ENCODE measurements at places on chromosomes 3 and 15.

DNA sequence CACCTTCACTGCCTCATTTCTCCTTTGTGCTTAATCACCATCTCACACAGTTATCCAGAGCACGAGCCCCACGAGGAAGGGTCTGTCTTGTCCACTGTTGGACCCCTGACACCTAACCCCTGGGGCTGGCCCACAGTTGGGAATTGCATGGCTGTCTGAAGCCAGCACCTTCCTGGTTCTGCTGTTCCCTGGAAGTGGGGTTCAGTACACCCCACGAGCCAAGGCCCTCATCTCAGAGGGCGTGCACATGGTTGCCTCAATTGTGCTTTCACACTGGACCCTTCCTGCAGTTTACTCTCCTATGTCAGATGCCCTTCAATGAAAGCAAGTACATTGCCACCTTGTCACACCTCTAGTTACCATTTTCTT lies 30.7 kb downstream of the BTD start:
- DNase-seq, result no peak

DNA sequence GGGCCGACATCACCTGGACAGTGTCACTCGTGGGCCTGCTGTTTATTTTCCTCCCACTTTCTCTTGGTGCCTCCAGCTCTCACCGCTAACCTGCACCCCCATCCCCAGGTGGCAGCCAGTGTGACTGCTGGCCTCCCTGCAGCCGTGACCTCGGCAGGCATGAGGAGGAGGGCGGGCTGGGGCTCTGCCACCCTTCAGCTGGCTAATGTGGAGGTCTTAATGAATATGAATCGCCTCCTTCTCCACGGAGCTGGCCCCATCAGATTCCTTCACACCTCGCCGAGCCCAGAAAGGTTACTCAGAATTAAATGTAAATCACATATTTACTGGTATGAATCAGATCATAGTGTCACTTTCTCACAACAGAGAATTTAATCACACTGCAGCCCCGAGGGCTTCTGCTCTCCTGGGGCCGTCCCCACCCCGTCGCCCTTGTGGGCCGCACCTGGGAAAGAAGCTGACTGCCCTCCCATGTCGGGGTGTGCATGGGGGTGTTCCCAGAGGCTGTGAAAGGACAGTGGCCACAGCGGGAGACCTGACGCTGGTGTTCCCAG lies 171.1 kb upstream of the TLE3 start:
- DNase-seq, result no peak

DNA sequence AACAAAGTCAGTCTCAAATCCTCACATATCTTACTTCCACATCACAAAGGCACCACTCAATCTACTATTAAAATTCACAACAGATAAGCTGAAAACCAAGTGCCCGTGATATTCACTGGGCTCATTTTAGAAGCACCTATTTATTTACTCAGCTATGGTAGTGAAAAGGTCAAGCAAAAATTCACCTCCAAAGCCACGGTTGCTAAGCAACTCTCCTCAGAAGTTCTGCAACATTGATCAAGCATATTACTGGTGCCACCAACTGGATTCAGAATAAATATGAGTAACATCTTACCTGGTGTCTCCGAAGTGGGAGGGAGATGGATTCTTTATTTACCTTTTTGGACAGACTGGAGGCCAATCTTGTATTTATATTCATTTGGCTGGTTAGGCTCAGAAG lies 714.8 kb downstream of the FHIT start:
- DNase-seq, result no peak

DNA sequence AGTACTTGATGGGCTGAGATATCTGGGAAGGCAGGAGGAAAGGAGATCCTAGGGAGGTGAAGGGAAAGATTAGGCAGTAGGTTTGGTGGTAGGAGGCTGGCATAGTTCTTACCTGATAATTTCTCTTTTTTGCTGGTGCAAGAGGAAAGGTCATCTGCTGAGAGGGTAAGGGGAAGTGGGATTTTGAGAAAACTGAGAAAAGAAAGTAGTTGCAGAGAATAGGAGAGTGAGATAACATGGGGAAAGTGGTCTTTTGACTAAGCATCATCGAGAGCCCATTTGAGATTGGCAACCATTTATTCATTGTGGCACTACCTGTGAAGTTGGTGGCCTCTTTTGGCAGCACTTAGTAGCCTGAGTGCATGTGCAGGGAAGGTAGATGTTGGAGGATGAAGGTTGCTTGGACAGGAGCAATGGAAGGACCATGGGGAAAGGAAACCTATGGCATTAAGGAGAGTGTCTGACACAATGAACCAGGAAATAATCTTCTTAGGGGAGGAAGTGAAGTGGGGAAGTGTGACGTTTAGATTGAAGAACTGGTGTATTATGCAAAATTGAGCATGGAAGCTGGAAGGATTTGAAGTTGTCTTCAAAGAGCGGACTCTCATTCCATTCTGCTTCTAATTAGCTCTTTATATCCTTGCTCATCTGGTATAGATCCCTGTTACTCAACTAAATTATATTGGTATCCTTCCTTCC lies 21.9 kb upstream of the USP13 start:
- no peak for DNase-seq

DNA sequence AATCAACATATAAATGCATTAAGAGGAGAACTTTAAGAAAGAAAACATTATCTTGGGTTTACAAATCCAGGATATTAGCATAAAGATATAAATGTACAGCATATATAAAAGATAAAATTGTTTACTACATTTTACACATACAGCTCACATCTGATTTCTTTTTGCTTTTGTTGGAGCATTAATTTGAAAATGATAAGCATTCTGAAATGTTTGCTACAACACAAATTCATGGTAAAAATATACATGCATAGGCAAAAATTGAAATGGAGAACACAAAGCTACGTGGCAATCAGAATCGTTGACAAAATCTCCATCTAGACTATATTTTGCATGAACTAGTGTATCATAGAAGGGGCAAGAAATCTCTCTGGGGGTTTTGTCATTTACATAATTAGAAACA lies 159.1 kb downstream of the TIGIT start:
- DNase-seq, result no peak

GRCh38 chr15:70892912-70893560 lies 410 bp downstream of the LRRC49 start:
- DNase-seq, result peak; percentile 81

DNA sequence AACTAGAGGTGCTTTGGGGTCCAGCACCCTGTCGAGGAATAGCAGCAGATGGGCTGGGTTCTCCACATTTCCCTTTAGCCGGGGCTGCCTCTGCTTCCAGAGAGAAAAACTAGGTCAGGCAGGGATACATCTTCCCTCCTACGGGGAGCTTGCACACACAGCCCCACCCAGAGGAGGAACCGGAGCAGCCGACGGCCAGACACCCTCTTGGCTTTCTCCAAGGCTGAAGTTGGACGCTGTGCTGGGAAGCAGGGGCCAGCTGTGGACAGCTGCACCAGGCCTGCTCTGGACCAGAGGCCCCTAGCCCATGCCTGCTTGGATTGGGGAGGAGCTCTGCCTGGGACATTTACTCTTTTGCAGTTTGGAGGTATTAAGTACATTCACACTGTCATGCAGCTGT lies 44.7 kb upstream of the NR2C2 start:
- DNase-seq, result no peak

- no peak for DNase-seq
Observed at GRCh38 chr3:78825858-78826215, 942.0 kb downstream of the ROBO1 start.

- DNase-seq, result no peak
Observed at GRCh38 chr3:123262226-123262625, 60.5 kb downstream of the SEC22A start.

DNA sequence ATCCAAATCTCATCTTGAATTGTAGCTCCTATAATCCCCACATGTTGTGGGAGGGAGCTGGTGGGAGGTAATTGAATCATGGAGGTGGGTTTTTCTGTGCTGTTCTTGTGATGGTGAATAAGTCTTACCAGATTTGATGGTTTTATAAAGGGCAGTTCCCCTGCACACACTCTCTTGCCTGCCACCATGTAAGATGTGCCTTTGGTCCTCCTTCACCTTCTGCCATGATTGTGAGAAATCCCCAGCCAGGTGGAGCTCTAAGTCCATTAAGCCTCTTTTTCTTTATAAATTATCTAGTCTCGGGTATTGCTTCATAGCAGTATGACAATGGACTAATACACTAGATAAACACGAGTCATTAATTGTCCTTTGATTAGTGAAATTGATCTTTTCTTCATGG lies 214.5 kb upstream of the CFAP20DC start:
- DNase-seq, result no peak

GRCh38 chr3:62024882-62025281 lies 348.5 kb downstream of the FEZF2 start:
- DNase-seq, result no peak

DNA sequence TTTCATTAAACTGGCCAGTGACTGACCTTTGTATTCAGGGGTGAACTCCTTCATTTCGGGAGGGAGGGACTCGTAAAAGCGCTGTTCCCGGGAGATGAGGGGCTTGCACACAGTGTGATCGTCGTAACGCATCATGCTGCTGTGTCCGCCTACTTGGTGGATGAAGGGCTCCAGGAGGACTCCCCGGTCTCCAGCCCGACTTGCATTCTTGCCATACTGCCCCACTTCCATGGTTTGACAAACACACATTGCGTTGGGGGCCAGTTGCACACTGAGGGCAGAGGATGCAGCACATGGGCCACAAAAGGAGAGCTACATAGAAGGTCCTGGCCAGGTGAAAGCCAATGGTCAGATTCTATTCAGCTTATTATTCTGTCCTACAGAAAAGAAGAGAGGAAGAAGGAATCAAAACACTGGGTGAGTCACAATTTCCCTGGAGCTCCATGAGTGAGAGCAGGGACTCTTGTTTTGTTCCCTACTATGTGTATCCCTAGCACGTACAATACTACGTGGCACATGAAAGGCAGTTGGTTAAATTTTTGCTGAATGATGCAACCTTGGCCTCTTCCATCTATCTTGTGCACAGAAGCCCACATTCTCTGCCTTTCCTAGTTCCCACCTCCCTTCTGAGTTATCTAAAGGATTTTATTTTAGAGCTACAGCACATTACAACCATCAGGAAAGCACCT lies 24.2 kb upstream of the GMPPB start:
- peak; percentile 86 for DNase-seq

DNA sequence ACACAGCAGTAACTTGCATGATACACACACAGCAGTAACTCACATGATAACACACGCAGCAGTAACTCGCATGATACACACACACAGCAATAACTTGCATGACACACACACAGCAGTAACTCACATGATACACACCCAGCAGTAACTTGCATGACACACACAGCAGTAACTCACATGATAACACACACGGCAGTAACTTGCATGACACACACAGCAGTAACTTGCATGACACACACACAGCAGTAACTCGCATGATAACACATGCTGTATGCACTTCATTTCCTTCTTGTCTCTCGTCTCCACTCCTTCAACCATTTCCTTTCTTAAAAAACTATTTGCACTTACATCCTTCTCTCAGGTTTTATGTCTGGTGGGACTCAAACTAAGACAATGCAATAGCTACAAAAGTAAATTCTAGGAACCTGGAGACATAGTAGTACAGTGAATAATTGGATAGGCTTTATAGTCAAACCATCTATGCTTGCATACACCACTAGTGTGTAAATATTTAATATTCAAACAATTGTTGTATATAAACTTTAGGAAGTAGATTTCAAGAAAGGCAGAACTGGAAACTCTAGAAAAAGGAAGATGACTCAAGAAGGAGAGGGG lies 130.8 kb downstream of the UACA start:
- no peak for DNase-seq

DNA sequence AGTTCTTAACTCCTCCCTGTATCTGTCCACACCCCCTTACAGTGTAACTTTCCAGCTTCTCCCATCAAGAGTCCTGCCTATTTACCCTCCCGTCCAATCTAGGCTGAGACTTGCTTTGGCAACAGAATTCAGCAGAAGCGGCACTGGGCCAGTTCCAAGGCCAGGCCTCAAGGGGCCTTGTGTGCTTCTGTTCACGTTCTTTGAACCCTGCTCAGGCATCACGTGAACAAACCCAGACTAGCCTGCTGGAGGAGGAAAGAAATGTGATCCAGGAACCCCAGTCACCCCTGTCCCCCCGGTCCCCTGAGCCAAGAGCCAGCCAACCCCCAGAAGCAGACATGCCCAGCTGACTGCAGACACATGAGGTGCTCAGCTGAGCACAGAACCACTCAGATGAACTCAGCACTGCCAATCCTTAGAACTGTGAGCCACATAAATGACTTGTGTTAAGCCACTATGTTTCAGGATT lies 76.1 kb upstream of the DCLK3 start:
- no peak for DNase-seq

- no peak for DNase-seq
Observed at GRCh38 chr3:132267391-132267993, 49.7 kb upstream of the ACP3 start.

GRCh38 chr3:4493014-4493940 lies at the start of gene ITPR1:
Gene ITPR1, plus strand, starts transcription at chr3:4493348. Its CDS starts 23,144 bp downstream, at chr3:4516492.
- DNase-seq, result peak; percentile 99

DNA sequence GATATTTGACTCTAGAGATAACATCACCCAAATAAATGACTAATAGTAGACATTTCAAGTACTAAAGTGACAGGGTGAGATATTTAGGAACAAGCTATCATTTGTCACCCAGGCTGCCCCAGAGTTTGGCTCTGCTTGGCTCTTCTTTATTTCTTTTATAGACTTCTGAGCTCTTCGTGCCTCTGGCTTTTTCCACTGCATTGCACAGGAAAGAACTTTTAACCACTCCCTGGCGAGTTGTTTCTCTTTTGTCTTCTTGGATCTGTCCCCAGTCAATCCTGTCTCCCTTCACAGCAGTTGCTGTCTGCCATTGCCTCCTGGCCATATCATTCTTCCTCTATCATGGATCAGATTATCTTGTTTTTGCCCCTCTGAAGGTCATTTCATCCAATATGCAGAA lies 339.2 kb upstream of the DCBLD2 start:
- peak; percentile 53 for DNase-seq

DNA sequence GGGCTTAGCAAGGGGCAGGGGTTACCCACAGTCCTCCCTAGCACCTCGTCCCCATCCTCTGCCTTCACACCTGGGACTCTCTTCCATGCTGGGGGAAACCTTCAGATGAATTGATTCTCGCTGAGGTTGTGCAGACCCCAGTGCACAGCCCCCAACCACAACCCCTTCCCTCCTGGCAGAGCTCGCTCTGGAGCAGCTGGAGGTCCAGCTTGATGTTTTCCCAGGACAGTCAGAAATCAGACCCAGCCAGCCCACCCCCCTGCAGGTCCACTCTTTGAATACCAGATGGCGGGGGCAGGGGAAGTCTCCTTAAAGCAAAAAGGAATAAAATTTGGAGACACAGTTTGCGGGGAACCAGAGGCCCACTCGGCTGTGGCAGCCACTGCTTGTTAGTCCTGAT lies 234.4 kb downstream of the XXYLT1 start:
- DNase-seq, result no peak

DNA sequence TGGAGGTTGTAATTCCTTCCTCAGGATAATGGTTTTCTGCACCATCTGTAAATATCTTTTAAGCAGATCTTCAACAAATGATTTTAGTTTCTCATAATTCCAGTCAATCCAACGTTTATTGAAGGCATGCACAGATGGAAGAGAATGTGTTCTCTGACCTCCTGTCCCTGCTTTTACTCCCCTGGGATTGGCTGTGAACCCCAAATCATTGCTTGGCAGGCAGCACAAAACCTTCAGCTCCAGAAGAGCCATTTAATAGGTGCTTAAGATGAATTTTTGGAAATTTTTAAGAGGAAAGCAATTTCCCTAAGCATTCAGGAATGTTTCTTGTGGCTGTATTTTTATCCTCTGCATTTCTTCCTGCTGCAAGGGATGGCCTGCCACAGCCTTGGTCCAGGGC lies 25.5 kb upstream of the THSD4 start:
- DNase-seq, result no peak

- DNase-seq, result no peak
Observed at GRCh38 chr3:109563149-109563548, 225.8 kb upstream of the DPPA4 start.

GRCh38 chr3:149744151-149744550 lies 8.1 kb downstream of the COMMD2 start:
- DNase-seq, result peak; percentile 78

Data from endothelial cell of umbilical vein (primary cell).